ENCODE measurements at places on chromosomes 11 and 22.

- peak; percentile 48 for DNase-seq
Observed at GRCh38 chr11:128603003-128603696, 15.8 kb upstream of the ETS1 start.

GRCh38 chr11:127632546-127632945 is 632.0 kb upstream of the KIRREL3 start:
- DNase-seq = no peak

DNA sequence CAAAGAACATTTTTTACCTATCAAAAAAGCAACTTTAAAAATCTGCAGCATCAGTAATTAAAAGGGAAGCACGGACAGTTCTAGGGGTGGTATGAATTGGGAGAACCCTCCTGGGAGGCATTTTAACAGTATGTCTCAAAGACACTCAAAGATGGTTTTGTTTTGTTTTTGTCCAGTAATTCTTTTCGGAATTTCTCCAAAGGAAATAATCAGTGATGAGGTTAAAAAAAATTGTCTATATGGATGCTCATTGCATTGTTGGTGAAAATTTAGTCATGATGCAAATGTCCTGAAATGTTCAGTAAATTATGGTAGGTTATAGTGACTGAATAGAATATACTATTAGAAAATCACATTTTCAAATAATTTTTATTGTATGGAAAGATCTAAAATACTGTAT is 115.1 kb downstream of the ATXN10 start:
- DNase-seq = no peak

- no peak for DNase-seq
Observed at GRCh38 chr22:42868751-42869251, 11.7 kb upstream of the ARFGAP3 start.

DNA sequence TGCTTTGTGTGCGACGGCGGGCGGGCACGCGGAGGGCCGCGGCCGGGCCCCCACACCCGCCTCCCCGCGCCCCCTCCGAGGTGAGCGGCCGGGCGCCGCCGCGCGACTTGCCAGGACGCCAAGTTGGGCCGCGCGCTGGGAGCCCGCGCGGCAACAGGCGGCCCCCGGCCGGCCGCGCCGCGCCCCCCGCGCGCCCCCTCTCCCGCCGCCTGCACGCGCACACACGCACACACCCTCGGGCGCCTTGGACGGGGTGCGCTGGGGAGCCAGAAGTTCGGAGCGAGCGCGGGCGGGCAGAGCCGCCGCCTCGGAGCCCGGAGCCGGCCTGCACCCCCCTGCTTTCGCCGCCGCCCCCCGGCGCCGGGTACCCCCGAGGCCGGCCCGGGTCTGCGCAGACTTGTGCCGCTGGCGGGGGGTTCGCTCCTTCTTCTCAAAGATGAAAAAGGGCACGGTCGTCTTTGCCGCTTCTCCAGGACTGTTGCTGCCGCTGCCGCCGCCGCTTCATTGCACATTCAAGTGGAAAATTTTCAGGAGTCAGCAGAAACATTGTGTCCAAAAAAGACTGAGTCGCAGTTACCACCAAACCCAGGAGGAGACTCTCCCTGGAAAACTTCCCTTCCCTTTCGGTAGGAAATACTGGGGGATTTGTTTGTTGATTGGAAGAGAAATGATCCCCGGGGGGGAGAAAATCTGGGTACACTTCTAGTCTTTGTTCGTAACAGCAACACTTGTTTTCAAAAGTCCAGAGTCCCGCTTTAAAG is 895 bp downstream of the TEAD1 start:
- DNase-seq = peak; percentile 11

DNA sequence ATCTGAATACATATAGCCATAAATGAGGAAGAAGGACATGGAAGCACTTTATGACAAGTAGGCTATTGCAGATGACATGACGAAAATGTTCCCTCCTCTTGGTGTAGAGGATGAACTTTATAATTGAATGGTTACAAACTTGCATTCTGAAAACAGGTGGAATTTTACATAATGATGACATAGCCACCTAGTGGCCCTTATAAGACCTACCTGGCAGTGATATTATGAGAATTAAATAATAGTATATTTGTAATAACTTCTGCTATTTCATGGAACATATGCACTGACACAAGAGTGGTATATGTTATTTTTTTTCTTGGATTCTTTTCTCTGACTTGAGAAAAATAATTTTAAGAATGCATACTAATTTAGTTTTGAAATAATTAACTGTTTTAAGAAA is 22.9 kb downstream of the TRIM22 start:
- no peak for DNase-seq

- no peak for DNase-seq
Observed at GRCh38 chr11:107259811-107260221, 197.8 kb downstream of the CWF19L2 start.

GRCh38 chr11:65958291-65958690 is 3.2 kb upstream of the SART1 start:
- no peak for DNase-seq

DNA sequence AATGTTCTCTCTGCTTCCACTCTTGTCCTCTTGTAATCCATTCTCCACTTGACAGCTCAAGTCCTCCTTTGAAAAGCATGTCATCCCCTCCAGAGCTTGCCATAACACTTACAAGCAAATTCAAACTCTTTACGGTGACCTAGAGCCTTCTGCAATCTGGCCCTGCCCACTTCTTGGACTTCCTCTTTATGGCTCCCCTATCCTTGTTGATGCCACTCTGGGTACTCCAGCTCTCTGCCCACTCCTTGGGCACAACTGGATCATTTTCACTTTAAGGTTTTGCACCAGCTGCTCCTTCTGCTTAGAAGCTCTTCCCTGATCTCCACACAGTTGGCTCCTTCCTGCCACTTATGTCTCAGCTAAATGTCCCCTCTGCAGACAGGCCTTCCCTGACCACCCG is 217.9 kb downstream of the DSCAML1 start:
- no peak for DNase-seq

- no peak for DNase-seq
Observed at GRCh38 chr11:86303257-86303656, 1.2 kb downstream of the HIKESHI start.

- DNase-seq = no peak
Observed at GRCh38 chr11:5955586-5955985, 12.7 kb downstream of the OR56A5 start.

GRCh38 chr11:44094260-44094868 is 1.1 kb upstream of the EXT2 start:
- peak; percentile 77 for DNase-seq

DNA sequence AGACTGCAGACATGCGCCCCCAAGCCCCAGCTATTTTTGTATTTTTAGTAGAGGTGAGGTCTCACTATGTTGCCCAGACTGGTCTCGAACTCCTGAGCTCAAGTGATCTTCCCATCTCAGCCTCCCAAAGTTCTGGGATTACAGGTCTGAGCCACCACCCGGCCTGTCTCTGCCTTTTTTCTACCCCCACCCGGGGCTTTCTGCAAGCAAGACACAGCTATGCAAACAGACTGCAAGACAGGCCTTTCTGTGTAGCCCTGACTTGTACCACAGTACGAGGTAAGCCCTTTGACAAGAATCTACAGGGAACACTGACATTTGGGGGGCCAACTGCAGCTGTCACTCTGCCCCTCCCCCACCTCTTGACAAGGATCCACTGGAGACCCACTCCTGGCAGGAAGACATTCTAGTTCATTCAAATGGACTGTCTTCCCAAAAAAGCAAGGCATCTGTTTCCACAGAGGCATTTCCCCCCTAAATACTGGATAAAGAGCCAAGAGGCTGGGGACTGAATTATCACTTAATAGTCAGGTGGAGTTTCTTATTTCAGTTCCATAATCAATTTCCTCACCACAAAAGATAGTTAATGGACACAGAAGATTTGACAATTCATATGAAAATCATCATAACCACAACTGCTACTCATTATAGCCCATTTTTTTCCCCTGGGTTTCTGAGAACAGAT is 118.2 kb downstream of the ABTB2 start:
- DNase-seq = no peak

DNA sequence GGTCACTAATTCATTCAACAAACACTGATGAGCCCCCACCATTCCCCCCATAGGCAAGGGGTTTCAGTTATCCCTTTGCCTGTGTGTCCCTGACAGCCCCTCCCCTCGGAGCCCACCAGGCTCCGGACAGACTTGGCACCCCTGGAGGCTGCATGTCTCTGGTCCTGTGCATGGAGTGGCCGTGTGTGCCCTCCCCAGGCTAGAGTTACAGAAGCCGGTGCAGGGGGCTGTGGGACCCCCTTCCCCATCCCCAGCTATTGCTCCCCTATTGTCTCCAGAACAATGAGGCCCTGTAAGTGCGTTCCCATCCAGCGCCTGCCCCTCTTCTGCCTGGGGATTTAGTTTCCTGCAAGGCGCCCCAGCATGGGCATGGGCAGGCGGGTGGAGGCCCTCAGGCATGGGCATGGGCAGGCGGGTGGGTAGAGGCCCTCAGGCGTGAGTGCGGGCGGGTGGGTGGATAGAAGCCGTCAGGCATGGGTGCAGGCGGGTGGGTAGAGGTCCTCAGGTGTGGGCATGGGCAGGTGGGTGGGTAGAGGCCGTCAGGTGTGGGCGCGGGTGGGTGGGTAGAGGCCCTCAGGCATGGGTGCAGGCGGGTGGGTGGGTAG is 1.5 kb downstream of the MUC2 start:
- DNase-seq = peak; percentile 3

- DNase-seq = no peak
Observed at GRCh38 chr11:34238533-34238932, 119.3 kb downstream of the ABTB2 start.

GRCh38 chr11:43837879-43838278 is 42.8 kb upstream of the ALKBH3 start:
- DNase-seq = no peak

GRCh38 chr11:19711911-19712280 is 741 bp upstream of the NAV2 start:
- peak; percentile 73 for DNase-seq

DNA sequence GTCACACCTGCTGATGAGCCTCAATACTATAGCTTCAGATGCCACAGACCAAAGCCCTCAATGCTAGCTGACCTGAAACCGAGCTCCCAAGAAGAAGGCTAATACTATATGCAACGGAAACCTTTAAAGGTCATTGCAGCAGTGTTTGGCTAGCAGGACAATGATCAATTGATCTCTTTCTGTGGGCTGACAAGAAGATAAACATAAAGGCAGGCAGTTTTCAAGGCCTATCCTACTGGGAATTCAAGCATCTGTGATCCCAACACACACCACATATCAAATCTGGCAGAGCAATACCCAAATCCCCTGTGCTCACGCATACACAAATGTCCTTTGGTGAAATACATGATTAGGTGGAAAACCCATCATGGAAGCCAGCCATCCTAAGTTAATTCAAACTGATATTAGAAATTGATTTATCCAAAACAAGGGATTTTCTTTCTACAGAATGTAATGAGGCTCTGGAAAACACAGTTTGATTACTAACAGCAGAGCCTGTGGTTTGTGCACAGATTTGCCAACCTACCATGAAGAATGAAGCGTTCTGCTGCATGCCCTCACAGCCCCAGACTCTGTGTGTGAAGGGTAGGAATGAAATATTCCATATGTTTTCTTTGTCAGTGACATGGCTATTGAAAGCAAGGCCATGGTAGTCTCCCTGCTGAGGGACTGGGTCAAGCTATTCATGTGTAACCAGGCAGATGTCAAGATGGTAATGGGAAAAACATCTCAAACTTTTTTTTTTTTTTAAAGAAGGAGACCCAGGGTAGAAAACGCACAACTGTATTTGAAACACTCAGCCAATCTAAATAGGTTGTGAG is 12.2 kb downstream of the LGR4 start:
- DNase-seq = no peak

- no peak for DNase-seq
Observed at GRCh38 chr11:6474413-6474792, 662 bp upstream of the TRIM3 start.

DNA sequence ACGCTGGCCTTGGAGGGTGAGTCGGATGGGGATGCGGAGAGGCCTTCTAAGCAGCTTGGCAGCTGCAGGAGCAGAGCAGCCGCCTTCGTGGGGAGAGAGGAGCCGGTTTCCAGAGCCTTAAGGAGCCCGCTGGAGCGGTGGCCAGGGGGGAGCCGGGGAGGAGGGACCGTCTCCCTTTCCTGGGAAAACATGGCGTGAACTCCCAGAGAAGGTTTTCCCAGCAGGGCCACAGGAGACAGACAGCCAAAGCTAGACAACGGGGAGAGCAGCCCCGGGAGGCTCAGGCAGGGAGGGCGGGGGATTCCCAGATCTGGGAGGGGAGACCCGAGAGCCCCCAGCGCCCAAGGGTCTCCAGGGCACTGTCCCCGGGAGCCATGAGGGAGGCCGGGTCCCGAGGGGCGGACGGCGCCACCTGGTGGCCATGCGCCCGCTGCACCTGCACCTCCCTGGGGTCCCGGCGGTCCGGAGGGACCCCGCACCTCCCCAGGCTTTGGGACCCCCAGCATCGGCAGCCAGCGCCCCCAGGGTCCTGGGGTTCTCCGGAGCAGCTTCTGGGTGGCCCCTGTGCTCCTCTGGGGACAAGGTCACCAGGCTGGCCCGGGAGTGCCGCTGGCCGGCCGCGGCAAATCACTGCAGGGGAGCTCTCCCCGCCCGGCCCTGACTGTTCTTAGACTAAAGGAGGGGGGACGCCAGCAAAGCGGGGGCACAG is 2.4 kb upstream of the SYT8 start:
- peak; percentile 66 for DNase-seq

- DNase-seq = no peak
Observed at GRCh38 chr11:113796663-113797259, 17.2 kb downstream of the CLDN25 start.

DNA sequence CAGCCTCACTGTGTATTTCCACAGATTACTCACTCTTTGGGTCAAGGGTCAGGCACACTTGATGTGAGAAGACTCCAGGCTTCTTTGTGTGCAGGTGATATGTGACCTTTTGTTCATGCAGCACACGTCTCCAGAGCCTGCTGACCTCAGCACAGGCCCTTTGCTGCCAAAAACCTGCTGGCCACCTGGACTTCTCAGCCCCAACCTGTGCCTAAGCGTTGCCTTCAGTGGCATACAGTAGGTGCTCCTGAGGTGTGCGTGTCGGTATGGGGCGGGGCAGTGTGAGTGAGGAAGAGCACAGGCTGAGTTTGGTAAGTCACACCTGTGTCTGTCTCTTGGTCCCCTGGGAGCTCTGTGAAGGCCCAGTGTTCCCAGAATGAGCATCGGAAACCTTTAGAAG is 58.1 kb downstream of the WNT11 start:
- DNase-seq = no peak

- no peak for DNase-seq
Observed at GRCh38 chr22:11605468-11605981, 3922.5 kb upstream of the OR11H1 start.
